ENCODE measurements at places on chromosomes 3 and 15.
A peak's percentile ranks its signal among the peaks of the same experiment; 100 is the strongest.

DNA sequence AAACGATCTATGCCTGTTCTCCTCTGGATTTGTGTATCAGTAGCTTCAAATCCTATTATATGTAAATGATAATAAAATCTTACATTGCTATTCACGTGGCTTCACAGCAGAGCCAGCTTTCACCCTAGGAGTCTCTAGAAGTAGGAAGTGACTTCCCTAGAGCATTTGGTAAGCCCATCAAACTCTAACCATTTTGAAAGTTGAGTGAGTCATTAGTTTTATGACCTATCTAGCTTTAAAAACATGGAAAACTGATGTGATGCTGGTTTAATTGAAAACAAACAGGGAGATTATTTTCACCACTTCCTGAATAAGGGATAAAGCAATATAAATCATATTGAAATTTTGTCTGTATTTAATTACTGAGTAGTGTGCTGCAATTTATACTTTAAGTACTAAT lies 275.2 kb downstream of the EPHA6 start:
- DNase-seq, result no peak

GRCh38 chr3:165519687-165520086 lies 317.5 kb downstream of the BCHE start:
- no peak for DNase-seq

DNA sequence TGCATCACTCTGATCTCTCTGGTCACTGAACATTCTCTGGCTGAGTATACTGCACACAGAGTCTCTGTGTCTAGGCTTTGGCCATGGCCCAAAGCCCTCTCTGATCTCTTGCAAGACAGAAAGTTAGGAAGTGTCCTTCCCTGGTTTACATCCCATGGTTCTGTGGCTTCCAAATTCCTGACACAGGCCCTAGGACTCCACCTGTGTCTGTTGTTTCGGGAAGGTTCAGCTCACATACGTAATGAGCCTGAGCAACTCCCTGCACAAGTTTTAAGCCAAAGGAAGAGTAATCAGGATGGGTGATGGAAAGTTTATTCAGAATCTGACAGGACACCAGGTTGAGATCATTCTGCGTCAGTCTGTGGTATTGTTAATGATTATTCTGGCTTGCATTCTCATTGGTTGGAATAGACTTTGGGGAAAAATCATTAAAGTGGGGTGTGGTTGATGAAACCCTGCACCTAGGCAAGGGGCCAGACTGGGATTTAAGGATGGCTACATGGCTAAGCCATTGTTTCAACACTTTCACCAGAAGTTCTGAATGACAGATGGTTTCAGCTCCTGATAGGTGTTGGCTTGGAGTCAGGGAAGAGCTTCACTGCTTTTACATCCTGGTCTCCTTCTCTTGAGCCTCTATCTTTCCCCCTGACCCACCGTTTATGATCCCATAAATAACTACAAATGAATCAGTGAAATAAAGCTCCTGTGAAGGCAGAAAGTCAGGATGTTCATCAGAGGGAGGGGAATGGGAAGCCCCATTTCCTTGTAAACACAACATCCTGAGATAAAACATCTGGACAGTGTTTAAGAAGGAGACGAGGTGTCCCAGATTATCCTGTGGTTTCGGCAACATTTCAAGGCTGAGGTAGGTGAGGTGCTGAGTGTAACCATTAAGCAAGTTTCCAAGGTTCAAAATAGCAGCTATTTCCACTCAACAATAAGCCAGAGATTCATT lies 14.1 kb downstream of the LCMT2 start:
- DNase-seq, result no peak

DNA sequence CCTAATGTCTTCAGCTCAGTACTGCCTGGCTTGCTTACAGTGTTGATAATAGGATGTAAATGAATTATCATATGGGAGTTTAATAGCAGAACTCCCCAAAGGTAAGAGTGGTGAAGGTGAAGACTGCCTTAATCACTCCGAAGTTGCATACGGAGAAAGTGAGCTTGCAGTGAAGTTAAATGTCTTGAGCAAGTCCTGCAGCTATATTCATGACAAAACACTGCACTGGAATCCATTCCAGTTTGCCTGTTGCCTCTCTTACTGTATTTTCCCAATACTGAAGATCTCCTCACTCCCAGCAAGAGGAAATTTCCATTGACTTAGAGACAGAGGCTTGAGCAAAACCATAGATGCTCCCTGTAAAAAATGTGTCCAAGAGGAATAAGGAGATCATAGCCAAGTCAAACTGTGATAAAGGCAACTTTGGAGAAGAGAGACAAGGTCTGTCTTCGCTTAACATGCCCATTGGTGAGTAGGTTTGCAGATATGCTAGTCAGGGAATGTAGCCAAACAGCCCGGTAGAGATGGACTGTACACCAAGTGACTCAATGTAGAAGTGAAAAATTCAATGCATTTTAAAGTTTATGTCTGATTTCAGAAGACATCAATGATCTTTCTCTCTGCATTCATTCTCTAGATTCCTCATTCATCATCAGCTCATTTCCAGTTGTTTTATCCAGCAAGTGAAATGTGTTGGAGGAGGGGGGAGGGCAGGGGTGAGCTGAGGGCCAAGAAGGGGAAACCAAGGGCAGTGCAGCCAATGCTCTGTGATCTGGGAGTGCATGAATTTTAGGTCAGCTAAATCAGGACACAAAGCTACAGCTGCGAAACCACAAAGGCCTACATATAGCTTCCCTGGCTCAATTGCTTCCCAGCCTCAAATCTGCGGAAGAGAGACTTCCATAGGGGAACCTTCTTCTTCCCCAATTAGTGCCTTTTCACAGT lies 667.1 kb upstream of the NR2F2 start:
- no peak for DNase-seq

DNA sequence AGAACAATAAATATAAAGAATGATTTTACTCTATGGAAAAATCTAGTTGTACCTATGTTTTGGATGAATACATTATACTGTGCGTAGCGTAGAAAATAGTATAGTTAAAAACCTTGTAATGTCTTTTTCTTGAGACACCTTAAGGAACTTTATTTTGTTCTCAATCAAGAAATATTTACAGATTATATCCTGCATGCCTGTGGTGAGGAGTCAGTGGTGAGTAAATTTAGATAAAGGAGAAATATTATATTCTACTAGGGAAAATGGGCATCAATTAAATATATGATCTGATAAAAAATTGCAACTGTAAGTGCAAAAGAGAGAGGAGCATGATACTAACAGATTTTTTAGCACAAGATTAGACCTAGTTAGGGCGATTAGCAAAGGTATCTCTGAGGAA lies 157.7 kb downstream of the RBMS3 start:
- DNase-seq, result no peak

DNA sequence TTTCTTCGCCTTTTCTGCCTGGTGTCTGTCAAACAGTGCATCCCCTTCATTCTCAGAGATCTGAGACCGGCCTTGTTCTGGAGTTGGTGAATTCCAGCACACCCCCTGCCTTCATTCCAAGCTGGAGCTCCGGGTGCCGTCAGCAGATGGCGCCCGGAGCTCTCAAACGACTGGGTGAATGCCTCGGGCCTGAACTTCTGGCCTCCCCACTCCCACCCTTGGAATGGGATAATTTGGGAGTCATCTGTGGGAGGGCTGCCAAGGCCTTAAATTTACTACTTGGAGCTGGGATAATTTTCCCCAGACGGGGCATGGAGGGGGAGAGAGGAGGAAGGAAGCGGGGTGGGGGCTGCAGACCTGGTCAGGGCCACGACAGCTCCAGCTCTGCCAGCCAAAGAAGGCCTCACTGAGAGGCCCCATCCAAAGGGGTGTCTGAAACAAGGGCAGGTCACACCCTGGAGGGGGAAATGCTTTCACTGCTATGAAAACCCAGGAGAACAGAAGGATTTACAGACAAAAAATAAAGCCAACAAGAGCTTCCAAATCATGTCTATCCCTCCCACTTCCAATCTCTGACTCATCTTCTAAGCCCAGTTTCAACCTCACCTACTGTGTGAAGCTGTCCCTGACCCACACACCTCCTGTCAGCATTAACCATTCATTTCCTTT lies 187.9 kb downstream of the OPA1 start:
- DNase-seq, result peak; percentile 20

GRCh38 chr3:136994772-136995516 lies 37.2 kb downstream of the IL20RB start:
- DNase-seq, result no peak

DNA sequence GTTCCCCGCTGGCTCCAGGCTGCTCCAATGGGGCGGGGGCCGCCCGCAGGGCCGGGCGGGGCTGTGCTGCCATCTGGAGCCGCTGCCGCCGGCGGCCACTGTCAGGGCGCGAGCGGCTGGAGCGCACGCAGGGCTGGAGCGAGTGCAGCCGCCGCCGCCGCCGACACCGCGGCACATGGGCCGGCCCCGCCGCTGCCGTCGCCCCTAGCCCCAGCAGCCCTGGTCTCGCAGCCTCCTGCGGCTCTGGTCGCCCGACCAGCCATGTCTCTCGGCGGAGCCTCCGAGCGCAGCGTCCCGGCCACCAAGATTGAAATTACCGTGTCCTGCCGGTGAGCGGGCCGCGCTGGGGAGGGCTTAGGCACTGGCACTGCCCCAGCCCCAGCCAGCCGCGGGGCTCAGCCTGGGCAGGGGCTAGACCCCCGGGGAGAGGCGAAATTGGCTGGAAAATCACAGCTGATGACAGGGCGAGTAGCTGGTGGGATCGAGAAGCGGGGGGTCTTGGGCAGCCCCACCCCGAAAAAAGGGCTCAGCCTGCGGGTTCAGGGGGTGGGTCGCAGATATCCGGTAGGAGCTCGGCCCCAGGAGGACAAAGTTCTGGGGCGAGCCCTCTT lies at the start of gene CPNE9:
Gene CPNE9, plus strand, starts transcription at position 98 of the 611 bp plus-strand sequence. Its CDS starts 164 bp downstream, at position 262.
- no peak for DNase-seq

- DNase-seq, result no peak
These were observed 116.3 kb upstream of the UBE2E2 start for GRCh38 chr3:23086831-23087230.

GRCh38 chr15:19944261-19944888 lies 597.2 kb downstream of the GOLGA6L6 start:
- no peak for DNase-seq

GRCh38 chr3:56885879-56886278 lies 84.1 kb upstream of the ARHGEF3 start:
- no peak for DNase-seq

GRCh38 chr15:51577636-51578304 lies 44.8 kb downstream of the DMXL2 start:
- no peak for DNase-seq

GRCh38 chr15:57667171-57667849 lies 39.2 kb upstream of the POLR2M start:
- DNase-seq, result no peak

- DNase-seq, result no peak
These were observed 516.1 kb downstream of the ZIC1 start for GRCh38 chr3:147925272-147925671.

Measured in GM06990 (cell line).